ENCODE measurements at places on chromosomes 11 and 22.

DNA sequence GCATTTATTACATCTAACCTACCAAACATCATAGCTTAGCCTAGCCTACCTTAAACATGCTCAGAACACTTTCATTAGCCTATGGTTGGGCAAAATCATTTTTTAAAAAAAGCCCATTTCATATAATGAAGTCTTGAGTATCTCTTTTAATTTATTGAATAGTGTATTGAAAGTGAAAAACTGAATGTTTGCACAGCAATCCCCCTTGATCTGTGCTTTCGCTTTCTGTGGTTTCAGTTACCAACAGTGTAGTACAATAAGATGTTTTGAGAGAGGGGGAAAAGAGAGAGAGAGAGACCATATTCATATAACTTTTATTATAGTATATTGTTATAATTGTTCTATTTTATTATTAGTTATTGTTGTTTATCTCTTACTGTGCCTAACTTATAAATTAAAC is 8.4 kb upstream of the MAP6 start:
- no peak for DNase-seq

DNA sequence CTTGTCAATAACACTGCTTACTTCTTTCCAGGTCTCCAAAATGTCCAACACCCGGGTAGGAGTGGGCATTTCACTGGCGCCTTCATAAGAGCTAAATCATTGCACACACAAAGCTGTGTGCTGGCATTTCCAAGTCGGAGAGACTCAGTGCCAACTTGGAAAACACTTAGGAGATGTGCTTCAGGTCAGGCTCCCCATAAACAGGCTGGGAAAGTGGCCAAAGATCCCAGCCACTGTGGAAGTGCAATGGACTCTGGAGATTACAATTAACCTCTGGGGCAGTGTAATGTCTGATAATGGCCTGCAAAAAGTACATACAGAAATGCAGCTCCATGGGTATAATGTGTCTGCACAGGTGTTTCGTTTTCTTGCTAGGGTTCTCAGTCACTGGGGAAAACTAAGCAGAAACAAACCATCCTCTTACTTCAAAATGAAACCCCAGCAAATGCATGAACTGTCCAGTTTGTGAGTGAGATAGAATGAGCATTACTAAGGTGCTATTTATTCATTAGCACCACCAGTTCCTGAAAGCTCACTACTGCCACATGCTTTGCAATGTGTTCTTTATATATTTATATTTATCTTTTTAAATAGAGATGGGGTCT is 79.0 kb downstream of the ABTB2 start:
- DNase-seq: no peak

DNA sequence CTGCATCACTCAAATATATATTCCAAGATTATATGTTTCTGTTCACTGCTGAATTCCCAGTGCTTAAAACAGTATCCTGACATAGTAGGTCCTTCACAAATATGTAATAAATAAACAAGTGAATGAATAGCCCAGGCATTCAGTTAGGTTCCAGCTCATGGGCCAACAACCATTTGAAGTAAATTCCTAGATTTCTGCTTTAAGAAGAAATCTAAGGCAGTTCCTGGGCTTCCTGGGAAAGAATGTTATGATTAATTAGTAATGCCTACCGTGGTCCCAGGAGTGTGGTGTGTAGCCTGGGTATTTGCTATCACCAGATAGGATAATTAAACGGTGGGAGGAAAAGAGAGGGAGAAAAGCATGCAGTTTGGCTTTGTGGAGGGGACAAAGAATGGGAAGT is 576.8 kb downstream of the SOX6 start:
- DNase-seq: no peak

DNA sequence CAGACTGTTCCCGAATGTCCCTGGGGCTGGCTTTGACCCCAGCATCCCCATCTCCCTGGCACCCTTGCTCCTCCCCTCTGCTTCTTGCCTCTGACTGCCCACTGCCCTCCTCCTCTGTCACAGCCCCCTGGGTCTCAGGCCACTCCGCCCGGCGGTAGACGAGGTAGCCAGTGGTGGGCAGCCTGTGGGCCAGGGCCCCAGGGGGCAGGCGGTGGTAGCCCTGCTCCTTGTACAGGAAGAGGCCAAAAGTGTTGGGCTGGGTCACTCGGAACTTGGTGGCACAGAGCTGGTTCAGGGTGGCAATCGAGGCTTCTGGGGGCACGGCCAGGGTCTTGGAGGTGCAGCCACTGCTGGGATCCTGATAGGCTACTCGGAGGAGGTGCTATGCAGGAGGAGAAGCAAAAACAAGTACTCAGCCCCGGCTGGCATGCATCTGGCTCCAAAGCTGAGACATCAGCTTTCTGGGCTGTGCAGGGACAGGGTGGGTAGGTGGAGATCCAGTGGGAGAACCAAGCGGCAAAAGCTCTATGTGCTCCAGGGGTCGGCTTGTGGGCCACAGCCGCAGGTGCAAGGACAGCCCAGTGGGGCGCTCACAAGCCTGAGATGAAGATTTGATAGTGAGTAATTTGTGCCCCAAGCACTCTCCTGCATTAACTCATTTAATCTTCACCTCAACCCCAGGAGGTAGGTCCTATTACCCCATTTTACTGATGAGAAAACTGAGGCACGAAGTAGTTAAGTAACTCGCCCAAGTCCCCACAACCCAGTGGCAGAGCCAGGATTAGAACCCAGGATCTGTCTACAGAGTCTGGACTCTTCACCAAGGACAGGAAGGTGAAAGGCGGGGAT is 3.6 kb downstream of the RIN1 start:
- no peak for DNase-seq

GRCh38 chr11:129402206-129403171 is 26.8 kb downstream of the BARX2 start:
- no peak for DNase-seq

DNA sequence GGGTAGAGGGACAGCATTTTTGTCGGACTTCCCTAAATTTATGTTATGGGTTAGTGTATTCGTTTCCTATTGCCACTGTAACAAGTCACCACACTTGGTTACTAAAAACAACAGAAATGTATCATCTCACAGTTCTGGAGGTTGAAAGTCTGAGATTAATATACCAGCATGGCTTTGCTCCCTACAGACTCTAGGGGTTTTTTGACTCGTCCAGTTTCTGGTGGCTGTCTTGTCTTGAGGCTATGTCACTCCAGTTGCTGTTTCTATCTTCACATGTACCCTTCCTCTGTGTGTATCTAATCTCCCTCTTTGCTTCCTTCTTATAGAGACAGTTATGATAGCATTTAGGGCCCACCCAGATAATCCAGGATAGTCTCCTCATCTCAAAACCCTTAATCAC is 9.1 kb upstream of the CCDC179 start:
- no peak for DNase-seq

- DNase-seq: no peak
Observed at GRCh38 chr11:10443152-10443551, 11.9 kb upstream of the AMPD3 start.

GRCh38 chr11:43503417-43503816 is 144.7 kb downstream of the TTC17 start:
- no peak for DNase-seq

- no peak for DNase-seq
Observed at GRCh38 chr11:128587415-128587814, at the start of gene ETS1. Gene ETS1, minus strand, starts transcription at chr11:128587558. Its CDS starts 14,428 bp downstream, at chr11:128573130.

DNA sequence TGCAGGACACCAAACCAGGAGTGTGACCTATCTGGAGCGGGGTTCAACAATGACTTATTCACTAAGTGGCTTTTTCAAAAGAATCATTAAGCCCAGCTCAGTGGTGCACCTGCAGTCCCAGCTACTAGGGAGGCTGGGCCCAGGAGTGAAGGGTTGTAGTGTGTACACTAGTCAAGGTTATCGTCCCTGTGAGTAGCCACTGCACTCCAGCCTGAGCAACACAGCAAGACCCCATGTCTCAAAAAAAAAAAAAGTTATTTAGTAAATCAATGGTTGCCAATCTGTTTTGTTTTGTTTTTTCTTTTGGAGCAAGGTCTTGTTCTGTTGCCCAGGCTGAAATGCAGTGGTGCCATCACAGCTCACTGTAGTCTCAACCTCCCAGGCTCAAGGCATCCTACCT is 7.9 kb downstream of the RHOG start:
- no peak for DNase-seq

- peak; percentile 82 for DNase-seq
Observed at GRCh38 chr11:134120143-134120850, 51.4 kb downstream of the JAM3 start.

- DNase-seq: no peak
Observed at GRCh38 chr22:28024422-28024888, 105.4 kb upstream of the PITPNB start.

- DNase-seq: no peak
Observed at GRCh38 chr22:19942157-19943081, 801 bp upstream of the TXNRD2 start.

- no peak for DNase-seq
Observed at GRCh38 chr11:9600644-9601036, 27.2 kb downstream of the WEE1 start.

DNA sequence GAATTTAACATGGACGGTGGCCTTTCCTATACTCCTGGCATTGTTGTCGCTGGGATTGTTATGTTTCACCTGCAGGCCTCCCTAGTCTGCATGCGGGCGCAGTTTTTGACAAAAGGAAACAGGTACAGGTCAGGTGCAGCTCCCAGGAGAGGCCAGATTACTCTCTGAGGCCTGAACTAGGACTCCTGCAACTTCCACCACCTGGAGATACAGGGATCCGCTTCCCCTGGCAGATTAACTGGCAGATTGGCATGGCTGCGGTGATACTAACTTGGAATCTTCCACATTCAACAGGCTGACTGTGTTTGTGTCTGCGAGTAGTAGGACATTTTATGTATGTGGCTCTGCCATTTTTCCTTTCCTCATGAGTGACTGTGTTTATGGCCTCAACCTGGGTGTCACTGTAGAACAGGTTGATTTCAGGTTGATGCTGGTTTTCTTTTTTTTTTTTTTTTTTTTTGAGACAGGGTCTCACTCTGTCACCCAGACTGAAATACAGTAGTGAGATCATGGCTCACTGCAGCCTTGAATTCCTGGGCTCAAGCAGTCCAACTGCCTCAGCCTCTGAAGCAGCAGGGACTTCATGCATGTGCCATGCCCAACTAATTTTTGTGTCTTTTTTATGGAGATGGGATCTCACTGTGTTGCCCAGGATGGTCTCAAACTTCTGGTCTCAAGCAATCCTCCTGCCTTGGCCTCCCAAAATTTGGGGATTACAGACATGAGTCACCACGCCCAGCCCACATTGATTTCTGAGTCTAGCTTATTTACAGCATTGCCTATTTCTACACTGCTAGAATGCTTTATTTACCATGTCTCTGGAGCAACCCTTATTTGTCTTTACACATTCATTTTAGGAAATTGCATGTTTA is 1.7 kb upstream of the USP28 start:
- no peak for DNase-seq

- DNase-seq: no peak
Observed at GRCh38 chr11:122933416-122933815, 48.2 kb downstream of the BSX start.

- no peak for DNase-seq
Observed at GRCh38 chr11:35647421-35648093, 15.0 kb upstream of the TRIM44 start.

DNA sequence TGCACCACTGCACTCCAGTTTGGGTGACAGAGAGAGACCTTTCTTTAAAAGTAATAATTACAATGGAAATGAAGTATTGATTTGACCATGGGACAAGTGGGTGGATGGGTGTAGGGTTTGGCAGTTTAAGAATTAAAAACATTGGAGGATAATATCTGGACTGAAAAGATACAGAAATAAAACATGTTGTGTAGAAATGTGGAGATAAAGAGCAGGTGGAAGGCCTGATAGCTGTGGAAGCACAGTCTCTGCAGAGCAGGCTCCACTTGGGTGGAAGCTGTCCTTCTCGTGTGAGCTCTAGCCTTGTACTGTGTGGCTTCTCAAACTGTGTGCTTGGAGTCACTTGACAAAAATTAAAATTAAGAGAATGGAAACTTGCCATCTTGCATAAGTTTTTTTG is 25.6 kb downstream of the APLP2 start:
- no peak for DNase-seq

GRCh38 chr22:41458161-41458728 is 10.2 kb downstream of the PHF5A start:
- no peak for DNase-seq

GRCh38 chr11:85825616-85826015 is 14.7 kb upstream of the SYTL2 start:
- no peak for DNase-seq

DNA sequence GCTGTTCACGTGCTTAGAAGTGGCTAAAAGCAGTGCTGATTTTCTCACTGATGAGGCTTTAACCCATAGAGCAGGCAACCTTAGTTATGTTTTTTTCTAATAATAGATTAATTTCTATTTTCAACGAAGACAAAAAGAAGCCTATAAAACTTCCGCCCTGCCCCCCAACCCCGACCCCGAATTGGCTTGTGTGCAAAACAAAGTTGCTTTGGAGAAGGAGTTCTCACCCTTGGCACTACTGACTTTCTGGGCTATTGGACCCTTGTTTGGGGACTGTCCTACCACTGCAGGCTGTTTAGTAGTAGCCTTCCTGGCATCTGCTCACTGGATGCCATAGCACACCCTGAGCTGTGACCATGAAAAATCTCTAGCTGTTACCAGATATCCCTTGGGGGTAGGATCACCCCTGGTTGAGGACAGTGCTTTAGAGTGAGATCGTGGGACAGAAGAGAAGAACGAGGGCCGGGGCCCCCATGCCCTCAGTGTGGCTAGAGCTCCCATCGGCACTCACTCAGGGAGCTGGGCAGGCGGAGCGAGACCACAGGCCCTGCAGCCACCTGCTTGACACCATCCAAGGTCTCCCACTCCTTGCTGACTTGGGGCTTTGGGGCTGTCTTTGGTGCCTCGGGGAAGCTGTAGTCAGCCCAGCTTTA is 16.9 kb downstream of the SLC37A2 start:
- no peak for DNase-seq

- DNase-seq: no peak
Observed at GRCh38 chr22:50010676-50011446, 1.7 kb downstream of the IL17REL start.

- DNase-seq: no peak
Observed at GRCh38 chr11:68525930-68526329, 65.4 kb downstream of the PPP6R3 start.

DNA sequence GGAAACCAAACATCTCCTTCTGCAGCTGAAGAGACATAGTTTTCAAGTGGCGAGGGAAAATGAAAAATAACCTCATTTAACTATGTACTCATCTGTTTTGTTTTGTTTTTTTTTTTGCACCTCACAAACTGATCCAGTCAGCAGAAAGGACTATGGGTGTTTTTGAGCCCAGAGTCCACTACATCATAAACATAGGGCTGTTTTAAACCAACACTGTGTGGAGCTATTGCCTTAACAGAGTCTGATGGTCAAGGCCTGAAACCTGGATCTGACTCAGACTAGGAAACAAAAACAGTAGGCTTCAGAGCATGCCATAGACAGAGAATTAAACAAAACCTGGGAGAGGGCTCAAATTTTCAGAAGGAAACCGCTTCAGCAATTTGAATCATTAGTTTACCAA is 99.3 kb upstream of the FSHB start:
- no peak for DNase-seq

- no peak for DNase-seq
Observed at GRCh38 chr22:22423681-22424080, 84.9 kb downstream of the ZNF280B start.

- DNase-seq: peak; percentile 64
Observed at GRCh38 chr11:68038718-68039525, at the start of gene TCIRG1. Gene TCIRG1, plus strand, starts transcription at chr11:68039025. Its CDS starts 2,247 bp downstream, at chr11:68041272.

Measured in globus pallidus (tissue), 1 donor.